Daoy (cell line): ENCODE measurements at places on chromosomes 5 and 9. TPM values are rescaled to one million over a fixed set of nuclear protein-coding genes. Genes with fewer than 3 reads are reported as not detected.

The SPARC gene
- 364 and 386 TPM in 2 replicates for total RNA-seq

The PCDHGB1 gene
- total RNA-seq: 1.4 and 1.5 TPM in 2 replicates

DNA sequence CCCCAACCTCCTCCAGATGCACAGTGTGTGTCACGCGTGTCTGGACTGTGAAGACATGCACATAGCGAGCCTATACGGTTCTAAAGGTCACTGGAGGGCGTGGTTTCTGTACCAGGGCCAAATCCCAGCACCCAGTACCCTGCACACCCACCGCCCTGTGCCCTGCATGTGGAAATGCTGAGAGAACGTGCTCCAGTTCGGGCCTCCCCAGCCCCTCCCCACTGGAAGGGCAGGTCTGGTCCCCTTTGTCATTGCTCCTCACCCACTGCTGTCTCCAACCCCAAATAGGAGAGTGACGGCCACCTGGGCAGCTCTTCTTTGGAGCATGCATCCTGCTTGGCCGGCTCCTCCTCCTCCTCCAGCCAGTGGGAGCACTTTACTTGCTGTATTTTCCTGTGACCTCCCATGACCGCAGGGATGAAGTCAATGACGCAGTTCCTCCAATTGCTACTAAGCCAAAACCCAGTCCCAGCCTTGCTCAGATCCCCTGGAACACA is 116.7 kb downstream of the WNK2 start:
- DNase-seq: no peak

GRCh38 chr5:21152611-21153010 is 1164.6 kb upstream of the CDH18 start:
- DNase-seq: peak; percentile 75

DNA sequence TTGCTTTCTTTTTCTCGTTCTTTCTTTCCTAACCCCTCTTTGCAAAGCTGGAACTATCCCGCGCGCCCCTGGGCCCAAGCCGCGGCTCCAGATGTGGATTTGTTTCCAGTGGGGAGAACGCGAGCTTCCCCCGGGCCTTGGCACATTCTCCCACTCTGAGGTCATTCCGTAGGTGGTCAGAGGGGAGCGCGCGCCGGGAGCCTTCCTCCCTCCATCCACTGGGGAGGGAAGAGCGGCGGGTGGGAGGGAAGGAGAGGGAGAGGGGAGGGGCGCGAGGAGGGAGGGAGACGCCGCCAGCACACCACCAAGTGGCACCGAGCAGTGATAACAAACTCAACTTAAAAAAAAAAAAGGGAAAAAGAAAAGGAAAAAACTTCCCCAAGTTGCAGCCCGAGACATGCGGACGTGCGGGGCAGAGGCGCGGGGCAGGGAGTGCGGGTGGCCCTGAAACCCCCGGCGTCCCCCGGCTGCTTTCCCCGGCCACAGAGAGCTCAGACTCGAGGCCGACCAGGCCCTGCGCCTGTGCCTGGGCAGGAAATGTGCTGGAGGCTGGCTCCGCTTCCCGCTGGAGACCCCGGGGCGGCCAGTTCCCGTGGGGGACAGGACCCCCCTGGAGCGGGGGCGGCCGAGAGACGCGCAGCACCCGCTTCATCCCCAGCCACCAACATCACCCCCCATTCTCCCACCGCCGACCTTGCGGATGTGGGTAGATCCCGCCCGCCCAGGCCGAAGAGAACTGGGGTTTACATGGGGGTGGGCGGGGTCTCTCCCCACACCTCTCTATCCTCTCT is 3.1 kb downstream of the IER5L start:
- no peak for DNase-seq

DNA sequence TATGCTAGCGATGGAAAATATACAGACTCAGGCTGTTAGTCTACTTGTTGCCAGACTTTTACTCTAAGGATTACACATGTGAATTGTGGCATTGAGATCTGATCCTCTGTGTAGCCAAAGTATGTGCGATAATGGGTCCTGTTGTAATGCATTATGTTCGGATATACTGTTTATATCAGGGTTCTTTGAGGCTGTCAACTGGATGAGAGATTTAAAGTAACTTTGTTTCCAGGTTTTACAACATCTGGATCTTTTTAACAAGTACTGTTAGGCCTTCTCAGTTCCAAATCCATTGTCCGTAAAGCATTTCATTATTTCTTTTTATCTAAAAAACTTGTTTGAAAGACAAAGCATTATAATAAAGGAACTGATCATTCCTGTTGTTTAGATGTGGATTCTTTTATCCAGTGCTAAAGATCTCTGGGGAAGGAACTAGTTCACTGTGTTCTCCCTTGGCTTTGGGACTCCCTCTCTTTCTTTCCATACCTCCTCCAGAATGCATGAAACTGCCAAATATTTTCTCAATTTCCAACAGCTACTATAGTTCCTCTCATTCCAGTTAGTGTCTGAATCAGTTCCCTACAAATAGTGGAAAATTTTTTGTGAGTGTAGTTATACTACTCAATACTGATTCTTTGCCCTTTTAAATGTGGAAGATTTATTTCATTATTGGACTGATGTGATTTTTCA is 68.8 kb downstream of the HACD4 start:
- no peak for DNase-seq

The TMEM215 gene
- total RNA-seq: 0.33 and 0.57 TPM in 2 replicates

- DNase-seq: no peak
These were observed 41.0 kb downstream of the FANCC start for GRCh38 chr9:95276395-95276954.

DNA sequence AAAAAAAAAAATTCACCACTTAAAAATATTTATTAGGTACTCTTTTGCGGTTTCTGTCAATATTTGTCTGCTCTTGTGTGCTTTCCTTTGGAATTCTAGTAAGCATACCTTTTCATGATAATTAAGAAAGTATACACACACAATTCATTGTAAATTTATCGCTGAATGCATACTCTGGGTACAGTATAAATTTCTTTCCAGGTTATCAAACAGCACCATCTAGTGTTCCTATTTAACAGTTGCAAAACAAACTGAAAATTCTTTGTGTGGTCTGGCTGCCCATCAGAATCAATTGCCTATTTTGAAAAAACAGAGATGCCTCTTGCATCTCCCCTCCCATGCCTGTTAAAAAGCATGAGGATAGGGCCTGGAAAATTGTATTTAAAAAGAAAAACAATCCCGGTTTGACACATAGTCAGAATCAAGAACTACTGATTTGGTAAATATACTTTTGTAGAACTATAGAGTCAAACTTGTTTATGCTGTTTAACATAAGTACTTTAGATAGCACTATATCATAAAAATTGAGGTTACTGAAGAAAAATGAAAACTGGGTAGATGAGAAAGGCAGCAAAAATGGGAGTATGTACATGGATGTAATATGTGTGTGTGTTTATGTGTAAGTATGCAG is 16.2 kb downstream of the PGGT1B start:
- peak; percentile 10 for DNase-seq

- peak; percentile 4 for DNase-seq
These were observed 452.8 kb downstream of the NFIB start for GRCh38 chr9:13860946-13861640.

DNA sequence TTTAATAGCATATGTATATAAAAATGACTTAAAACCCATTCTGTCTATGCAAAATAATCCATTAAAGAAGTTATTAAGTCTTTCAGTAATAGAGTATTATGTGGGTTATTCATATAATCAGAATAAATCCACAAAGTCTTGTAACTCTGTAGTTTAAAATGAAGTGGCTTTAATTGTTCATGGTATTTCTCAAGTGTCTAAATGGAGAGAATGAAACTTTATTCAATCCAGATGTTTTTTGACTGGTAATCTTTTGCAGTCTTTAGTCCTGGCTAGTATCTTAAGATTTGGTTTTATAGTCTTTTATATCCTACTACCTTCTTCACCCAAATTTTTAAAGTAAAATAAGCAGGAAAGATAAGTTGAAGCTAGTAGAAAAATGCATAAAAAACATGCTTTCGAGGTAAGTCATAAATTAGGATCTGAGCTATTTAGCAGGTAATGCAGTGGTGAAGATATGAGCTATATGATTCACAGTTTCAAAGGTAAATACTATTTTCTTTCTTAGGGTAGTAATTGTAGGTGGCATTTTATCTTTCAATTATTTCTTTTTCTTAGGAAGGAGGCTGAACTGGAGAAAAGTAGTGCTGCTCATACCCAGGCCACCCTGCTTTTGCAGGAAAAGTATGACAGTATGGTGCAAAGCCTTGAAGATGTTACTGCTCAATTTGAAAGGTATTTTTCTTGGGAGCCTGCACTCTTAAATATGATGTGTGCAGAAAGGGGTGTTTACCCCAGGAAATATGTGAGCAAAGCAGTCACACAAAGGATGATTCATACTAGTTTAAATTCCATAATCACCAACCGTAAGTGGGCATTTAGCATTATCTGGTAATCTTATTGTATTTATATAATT is 17.9 kb downstream of the HMMR start:
- DNase-seq: peak; percentile 11

GRCh38 chr5:178388386-178389025 is 155.9 kb upstream of the PHYKPL start:
- DNase-seq: peak; percentile 77

DNA sequence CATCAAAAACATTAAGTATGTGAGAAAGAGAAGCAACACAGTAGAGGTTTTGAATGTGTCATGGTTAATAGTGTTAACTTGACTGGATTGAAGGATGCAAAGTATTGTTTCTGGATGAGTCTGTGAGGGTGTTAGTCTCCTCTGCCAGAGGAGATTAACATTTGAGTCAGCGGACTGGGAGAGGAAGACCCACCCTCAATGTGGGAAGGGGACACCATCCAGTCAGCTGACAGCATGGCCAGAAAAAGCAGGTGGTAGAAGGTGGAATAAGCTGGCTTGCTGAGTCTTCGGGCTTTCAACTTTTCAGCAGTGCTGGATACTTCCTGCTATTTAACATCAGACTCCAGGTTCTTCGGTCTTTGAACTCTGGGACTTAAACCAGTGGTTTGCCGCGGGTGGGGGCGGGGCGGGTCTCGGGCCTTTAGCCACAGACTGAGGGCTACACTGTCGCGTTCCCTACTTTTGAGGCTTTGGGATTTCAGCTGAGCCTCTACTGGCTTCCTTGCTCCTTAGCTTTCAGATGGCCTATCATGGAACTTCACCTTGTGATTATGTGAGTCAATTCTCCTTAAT is 309.9 kb upstream of the ST8SIA4 start:
- DNase-seq: no peak

The PCDHGA1 gene
- total RNA-seq: 0.18 and 0.34 TPM in 2 replicates

- peak; percentile 78 for DNase-seq
These were observed 1.1 kb downstream of the CFAP77 start for GRCh38 chr9:132411091-132411508.

- no peak for DNase-seq
These were observed 31.3 kb downstream of the PARP8 start for GRCh38 chr5:50697739-50698138.

GRCh38 chr5:14144586-14145434 is 1.7 kb downstream of the TRIO start:
- peak; percentile 81 for DNase-seq

- no peak for DNase-seq
These were observed 197.9 kb downstream of the SH3GL2 start for GRCh38 chr9:17776735-17777134.

DNA sequence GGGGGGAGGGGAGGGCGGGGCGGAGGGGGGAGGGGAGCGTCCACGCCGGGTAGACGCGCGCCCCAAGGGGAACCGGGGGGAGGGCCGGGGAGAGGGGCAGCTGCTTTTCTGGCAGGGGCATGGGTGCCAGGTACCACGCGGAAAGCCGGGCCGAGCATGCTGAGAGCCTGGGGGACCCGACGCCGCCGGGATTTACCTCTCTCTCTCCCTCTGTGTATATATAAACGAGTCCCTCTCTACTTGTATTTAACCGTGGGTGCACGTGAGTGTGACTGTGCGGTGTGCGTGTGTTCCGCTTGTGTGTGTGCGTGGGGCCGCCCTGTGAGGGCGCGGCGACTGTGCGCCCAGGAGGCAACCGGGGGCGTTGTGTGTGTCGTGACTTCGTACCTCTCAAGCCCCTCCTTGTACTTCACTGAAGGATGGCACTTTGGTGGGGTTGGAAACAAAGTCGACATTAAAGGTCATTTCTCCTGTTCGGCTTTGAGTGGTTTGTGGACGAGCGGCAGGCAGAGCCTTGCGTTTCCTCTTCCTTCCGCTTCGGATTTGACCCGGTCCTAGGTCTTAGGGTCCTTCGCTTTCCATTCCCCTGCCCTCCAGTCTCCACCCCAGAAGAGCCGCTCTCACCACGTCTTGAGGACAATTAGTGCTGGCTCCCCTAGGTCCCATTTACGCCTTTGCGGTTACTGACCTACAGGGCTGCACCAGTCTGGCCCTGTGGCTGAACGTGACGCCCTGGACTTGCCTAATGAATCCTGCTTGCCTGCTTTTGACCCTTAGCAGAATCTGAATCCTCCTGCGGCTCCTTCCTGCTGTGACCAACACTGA is 36.2 kb upstream of the TTC1 start:
- no peak for DNase-seq

The DCP2 gene
- 31.8 and 39.3 TPM in 2 replicates for total RNA-seq

The GPSM1 gene
- total RNA-seq: 15.8 and 23.4 TPM in 2 replicates

- no peak for DNase-seq
These were observed 80.6 kb downstream of the HINT1 start for GRCh38 chr5:131084436-131084835.

DNA sequence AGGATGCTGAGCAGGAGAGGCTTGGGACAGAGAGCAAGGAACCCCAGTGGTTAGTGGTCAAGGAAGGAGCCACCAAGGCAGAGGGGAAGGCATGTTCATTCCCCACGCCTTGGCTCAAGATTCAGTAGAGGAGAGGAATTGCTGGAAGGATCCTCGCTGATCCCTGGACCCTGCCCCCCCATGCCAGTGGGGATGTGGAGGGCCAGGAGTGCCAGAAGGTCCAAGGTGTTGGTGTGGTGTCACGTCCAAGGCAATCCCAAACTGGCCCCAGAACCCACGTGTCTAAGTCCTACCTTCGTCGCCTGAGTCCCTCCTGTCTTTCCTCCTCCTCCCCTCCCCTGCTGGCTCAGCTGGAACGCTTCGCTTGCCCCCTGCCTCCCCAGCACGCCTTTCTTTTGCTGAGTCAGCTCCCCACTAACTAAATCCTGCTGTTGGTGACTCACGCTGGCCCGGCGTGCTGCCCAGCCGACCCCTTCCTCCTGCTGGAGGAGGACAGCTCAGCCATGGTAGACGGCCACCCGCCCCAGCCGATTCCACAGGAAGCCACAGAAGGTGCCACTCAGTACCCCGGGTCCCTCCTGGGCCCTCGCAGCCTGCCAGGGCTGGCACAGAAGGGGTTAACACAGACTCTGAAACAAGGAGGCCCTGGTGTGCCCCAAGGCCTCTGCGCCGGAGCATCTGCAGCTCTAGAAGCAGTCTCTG is 37.6 kb upstream of the ORM1 start:
- peak; percentile 95 for DNase-seq

GRCh38 chr5:143550986-143551630 is 147.6 kb upstream of the NR3C1 start:
- no peak for DNase-seq

DNA sequence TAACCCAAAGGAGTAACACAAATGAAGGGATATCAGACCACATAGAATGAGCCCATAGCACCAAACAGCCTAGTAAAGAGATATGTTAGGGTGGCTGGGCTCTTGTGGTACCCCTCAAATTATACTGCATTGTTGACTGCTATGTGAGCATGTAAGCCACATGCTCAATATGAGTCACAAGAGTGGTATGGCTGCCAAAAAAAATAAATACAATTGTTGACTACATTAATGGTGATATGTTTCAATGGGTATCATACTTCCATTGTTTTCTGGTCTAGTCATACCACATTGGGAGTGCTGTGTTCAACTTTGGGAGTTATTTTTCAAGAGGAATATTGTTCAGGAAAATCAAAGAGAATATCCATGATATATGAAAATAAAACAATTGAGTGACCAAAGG is 162.4 kb upstream of the PIK3R1 start:
- DNase-seq: no peak

- no peak for DNase-seq
These were observed 136.6 kb downstream of the ADAMTS12 start for GRCh38 chr5:33755231-33755630.

- DNase-seq: no peak
These were observed 21.9 kb downstream of the OR2Y1 start for GRCh38 chr5:180717989-180718388.

GRCh38 chr9:131060900-131061630 is 35.3 kb upstream of the AIF1L start:
- DNase-seq: no peak
